Mesothelial cell of epicardium (in vitro differentiated cells): ENCODE measurements at places on chromosomes 7 and 10. TPM values are rescaled to one million over a fixed set of nuclear protein-coding genes. Genes with fewer than 3 reads are reported as not detected.

DNA sequence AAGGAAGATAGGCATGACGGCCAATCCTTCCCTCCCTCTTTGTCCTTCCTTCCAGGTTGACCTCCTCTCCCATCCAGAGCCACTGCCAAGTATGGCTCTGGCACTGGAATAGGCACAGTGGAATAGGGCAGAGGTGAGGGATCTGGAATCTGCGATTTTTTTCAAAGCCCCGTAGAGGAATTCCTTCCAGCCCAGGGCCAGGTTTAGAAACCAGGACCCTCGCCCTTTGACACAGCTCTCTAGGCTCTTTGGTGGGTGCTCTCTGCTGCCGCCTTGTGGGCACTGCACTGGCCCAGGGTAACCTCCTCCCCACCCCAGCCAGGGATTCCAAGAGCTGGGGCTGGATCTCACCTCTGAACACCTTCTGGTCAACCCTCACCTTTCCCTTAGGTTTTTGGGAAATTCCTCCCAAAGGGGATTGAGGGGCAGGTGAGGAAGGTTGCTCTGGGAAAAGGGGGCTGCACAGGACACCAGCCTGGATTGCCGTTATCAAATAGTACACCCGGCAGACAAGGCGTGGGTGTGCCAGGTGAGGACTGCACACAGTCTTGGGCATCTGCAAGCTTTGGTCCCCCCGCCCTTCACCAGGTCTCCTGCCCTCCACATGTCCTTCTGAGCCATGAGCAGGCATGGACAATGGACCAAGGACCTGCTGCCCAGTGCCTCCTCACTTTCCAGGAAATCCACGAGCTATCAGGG lies 22.8 kb downstream of the C10orf105 start:
- no peaks in the 10 kb centered on the region for H3K36me3 ChIP-seq
- no peaks in the 10 kb centered on the region for H3K4me1 ChIP-seq
- no peak overlapping the region for H3K27ac ChIP-seq
- DNase-seq, result no peak
- no peak overlapping the region for H3K4me3 ChIP-seq

DNA sequence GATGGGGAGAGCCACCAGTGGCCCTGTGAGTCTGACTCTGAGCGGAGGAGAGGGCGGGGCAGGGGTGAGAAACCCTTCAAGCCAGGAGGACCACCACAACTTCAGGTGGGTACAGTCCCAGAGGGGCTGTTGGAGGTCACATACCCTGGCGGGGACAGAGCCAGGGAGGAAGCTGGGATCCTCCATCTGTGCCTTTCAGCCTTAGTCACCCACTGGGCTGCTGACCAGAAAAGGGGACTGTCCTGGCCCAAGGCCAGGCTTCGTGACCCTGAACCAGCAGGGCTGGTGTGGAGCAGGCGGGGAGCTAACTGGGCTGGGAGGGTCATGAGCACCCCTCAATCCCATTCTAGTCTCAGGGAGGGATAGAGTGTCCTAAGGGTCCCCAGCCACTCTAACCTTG lies 1.5 kb upstream of the CALHM3 start:
- no peak for DNase-seq
- H3K27me3 ChIP-seq, result peaks cover 5% of the 10 kb centered on the region
- H3K27ac ChIP-seq, result no peak overlapping the region
- H3K36me3 ChIP-seq, result no peaks in the 10 kb centered on the region
- no peaks in the 10 kb centered on the region for H3K4me1 ChIP-seq

GRCh38 chr7:18700147-18700546 lies 204.6 kb downstream of the HDAC9 start:
- H3K4me1 ChIP-seq, result peaks cover 18% of the 10 kb centered on the region
- H3K4me3 ChIP-seq, result no peak overlapping the region
- no peak overlapping the region for H3K27ac ChIP-seq

The EIF3B gene
- 198 to 200 TPM (median 199 TPM) in 3 replicates for total RNA-seq

The PALD1 gene
- 4.9 to 5.6 TPM (median 4.9 TPM) in 3 replicates for total RNA-seq

DNA sequence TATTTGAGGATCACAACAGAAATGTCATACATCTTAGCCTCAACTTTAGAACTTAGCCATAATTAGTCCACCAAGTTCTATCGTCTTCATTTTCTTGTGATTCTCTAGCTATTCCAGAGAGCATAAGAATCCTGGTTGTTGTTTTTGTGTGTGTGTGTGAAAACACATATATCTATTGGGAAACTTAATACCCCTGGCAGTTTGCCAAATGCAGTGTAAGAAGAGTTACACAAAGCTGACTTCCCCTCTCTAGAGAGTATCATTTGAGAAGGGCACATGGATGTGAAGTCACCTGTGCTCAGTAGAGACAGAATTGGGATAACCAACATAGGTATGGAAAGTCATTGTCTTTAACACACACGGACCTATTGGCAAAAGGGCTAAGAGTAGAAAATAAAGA lies 19.3 kb downstream of the FOXI2 start:
- DNase-seq, result no peak
- peaks cover 51% of the 10 kb centered on the region for H3K27me3 ChIP-seq
- H3K27ac ChIP-seq, result no peak overlapping the region
- H3K4me1 ChIP-seq, result no peaks in the 10 kb centered on the region
- no peak overlapping the region for H3K4me3 ChIP-seq
